ENCODE measurements at places on chromosomes 6 and 20.

DNA sequence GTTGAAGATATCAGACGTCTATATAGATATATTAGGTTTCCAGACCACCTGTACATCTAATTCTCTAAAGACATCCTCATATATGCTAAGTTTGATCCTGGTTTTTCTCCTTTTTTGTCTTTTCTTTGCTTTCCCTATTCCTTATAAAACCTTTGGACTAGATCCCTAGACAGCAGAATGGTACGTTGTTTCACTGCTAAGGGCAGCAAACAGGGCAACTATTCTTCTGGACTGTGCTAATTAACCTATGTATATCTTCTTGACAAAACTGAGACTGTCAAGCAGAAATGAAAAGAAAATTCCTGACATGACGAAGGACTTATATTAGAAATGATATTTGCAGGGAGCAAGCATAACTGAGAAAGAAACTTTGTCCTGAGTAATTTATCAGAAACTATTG lies 19.1 kb downstream of the ME1 start:
- no peak for DNase-seq

DNA sequence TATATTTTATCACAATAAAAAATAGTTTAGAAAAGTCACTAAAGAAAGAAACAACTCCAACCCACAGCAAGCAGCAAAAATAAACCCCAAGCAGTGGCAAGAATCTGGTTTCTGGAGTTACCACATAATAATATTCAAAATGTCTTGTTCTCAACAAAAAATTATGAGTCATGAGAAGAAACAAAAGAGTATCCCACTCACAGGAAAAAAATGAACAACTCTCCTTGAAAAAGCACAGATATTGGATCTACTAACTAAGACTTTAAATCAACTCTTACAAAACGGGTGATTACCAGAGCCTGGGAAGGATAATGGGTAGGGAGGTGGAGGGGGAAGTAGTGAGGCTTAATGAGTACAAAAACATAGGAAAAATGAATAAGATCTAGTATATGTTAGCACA lies 425.6 kb downstream of the PLCB1 start:
- DNase-seq: no peak

- no peak for DNase-seq
Observed at GRCh38 chr6:111242452-111242851, 155.1 kb downstream of the SLC16A10 start.

DNA sequence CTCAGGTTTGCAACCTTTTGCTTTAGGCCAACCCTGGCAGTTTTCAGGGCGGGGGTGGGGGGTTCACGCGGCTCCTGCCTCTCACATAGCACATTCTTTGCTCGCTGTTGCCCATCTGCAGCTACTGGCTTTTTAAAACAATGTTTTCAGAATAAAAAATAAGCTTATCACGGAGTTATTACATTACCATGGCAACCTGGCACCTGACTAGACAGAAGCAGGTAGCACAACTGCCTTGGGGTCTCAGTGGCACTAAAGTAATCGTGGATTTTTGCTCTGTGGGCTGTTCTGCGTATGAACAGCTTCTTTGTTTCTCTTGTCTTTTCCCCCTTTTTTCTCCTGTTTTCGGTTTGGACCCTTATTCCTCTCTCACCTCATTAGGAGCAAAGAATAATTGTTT lies 9.1 kb upstream of the MANBAL start:
- DNase-seq: no peak

- DNase-seq: no peak
Observed at GRCh38 chr20:38650010-38650409, 48.4 kb downstream of the ARHGAP40 start.

DNA sequence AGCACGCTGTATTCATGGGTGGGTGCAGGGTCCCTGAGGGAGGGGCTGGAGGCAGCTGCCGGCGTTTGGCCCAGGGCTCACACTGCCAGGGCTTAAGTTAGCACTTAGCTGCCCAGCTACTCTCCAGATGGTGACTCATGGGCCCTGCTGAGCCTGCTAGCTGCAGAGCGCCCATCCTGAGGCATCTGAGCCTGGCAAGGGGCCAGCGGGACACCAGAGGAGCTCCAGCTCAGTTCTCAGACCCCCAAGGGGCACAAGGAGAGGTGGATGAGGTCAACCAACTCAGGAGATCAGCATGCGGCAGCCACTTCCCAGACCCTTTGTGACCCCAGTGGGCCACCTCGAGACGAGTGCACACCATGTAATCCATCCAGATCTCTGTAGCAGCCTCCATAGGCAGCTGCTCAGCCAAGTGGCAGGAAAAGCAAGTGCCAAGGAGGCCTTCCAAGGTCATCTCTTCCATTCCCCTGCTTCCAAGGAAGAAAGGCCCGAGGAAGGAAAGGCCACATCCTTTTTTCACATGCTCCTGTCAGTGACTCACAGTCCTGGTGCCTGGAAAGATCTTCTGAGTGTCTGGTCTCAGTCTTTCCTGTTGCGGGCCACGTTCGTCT lies 35.3 kb downstream of the FOXP4 start:
- DNase-seq: no peak

DNA sequence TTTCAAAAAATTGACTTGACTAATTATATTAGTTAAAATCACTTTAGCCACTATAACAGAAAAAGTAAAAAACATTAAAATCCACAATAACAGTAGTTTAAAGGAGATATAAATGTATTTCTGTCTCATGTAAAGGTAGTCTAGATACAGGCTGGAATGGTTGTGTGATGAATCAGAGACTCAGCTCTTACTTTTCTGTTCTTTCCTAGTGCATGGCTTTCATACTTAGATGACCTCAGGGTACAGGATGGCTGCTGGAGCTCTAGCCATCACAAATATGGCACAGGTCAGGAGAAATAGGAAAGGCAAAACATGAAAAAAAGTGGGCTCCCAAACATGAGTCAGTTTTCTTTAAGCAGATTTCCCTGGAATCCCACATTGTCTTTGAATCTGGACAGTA lies 157.7 kb upstream of the FLRT3 start:
- DNase-seq: no peak

GRCh38 chr20:36106606-36107005 lies 47.9 kb upstream of the EPB41L1 start:
- DNase-seq: no peak

DNA sequence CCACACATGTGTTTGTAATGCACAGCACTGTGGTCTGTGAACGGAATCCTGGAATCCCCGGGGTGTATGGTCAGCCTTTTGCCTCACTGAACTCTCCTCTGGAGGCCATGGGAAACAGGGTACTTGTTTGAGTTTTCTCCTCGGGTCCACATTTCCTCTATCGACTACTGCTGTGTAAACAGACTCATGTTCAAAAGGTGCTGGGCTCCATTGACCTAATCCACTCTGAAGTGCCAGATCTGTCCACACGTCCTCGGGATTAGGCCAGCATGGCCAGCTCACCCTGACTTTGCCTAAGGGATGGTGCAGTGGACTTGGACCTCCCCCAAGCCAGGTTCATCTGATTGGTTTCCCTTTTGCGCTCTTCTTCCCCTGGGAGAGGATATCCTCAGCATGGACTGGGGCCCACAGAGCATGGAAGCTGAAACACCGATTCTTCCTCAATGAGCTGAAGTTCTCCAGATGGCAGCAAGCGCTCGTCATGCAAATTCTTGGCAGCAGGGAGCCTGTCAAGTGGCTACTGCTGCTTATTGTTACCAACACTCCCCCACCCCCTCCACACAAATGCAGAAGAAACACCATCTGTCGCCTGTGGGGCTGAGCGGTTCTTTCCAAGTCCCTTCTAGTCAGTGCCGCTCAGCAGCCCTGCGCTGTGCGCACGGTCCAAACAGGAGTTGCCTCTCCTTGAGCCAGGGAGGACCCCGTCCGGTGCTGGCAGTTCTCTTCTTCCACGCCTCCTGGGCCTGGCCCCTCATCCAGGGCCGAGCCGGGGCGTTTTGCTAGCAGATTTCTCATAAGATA lies 292.6 kb upstream of the MARCKS start:
- DNase-seq: peak; percentile 85

DNA sequence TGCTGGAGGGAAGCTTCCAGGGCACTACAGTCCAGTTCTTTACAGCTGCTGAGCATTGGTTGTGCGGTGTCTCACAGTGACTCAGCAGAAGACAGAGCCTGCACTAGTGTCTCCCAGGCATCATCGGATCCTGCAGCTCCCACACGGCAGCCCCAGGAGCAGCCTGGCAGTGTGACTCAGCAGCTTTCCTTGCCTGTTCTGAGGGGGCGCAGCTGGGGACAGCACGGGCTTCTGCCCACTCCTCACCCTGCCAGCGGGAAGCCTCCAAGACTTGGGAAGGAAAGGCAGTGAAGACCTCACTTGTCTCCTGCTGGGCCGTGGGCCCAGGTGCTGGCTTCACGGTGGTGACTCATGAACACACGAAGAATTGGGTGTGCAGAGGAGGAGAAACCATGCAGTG lies 165.4 kb downstream of the SYNDIG1 start:
- DNase-seq: no peak

DNA sequence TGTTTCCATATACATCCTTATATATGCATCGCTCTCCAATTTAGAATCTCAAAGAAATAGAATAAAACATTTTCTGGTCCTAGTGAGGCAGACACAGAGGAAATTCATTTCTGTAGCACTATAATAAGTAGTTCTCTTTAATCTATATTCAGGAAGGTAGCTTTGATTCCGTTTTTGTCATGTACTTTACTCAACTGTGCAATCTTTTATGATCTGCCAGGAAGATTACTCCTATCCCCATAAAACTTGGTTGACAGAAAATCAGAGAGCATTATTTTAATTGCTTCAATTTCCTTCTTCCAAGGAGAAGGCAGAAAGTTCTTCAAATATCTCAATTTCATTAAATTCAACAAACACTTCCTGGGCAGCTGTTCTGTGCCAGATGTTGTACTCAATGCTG lies 10.6 kb upstream of the CLIC5 start:
- no peak for DNase-seq

DNA sequence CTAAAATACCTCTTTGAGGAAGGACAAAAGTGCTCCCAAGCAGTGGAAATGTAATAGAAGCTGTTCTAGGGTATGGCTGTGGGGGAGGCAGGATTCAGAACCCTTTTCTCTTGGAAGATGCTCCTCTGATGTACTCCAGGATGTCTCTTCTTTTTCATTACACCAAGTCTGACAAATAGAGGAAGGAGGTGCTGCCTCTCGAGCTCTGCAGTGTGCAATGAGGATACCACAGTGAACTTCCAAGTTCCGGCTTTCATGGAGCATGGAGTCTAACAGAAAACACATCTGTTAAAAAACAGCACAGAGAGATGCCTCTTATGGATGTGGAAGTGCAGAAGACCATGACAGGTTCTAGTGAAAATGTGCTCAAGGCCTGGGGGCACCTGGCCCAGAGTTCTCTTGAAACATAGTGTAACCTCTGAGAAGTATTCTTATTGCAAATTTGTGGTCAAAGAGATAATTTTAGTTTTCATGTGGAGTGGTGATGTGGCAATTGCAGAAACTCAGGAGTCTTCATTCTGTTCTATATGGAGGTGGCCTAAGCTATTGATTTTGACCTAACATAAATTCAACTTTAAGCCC lies 362.0 kb upstream of the CITED2 start:
- peak; percentile 22 for DNase-seq

DNA sequence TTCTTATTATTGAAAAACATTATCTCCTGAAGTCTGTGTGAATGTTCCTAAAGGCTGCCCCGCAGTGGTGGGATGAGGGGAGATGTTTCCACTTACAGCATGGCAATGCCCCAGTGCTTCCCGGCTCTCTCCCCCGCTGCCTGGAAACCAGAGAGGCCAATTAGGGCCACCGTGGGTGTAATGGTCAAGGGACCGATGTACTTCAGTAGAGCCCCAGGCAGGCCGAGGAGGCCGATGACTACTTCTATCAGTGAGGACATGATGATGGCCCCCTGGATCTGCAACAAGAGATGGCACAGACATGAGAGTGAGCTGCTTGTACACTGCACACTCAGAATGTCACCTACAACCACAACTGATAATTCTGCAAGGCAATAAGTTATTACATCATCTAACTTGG lies 117.8 kb downstream of the SLC23A2 start:
- no peak for DNase-seq

DNA sequence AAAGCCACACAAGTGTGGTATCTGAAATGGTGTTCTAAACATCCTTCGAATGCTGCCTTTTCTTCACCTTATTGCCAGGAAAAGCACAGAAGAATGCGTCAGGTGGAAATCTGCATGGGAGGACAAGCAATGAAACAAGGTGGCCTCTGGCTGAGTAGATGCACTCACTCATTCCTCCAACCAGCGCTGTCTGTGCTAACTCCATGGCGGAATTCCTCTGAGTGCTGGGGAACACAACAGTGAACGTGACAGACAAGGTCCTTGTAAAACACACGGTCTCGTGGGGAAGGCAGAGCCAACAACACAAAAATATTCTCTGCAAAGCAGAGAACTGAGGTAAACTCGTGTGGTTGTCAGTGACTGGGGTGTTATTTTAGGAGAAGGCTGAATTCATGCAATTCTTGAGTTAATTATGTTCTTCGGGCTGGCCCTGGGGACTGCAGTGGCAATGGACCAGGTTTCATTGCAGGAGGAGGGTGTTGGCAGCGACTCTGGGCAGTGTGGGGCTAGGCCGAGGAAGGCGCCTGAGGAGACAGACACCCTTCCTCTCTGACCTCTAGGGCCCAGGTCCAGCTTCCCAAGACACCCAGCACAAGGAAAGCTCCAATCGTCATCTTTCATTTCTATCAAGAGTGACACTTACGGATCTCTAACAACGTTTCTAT lies 339.7 kb downstream of the PRKN start:
- DNase-seq: no peak

DNA sequence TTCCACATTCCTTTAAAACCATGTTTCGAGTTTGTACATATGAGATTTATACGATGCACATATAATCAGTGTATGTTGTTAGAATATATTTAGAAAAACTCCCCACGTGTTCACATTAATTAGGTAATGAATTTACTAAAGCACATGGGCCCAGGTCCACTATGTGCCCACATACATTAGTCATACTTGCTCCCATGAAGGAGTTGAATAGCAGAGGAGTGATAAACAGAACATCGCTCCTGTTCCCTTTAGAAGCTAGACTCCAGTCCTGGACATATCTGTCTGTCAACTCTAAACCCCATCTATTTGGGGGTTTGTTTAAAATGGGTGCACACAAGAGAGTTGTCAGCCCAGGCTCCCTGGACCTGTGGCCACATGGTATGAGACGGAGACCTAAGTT lies 108.1 kb upstream of the TIAM2 start:
- no peak for DNase-seq

- no peak for DNase-seq
Observed at GRCh38 chr20:45899046-45899835, 8.1 kb downstream of the CTSA start.

DNA sequence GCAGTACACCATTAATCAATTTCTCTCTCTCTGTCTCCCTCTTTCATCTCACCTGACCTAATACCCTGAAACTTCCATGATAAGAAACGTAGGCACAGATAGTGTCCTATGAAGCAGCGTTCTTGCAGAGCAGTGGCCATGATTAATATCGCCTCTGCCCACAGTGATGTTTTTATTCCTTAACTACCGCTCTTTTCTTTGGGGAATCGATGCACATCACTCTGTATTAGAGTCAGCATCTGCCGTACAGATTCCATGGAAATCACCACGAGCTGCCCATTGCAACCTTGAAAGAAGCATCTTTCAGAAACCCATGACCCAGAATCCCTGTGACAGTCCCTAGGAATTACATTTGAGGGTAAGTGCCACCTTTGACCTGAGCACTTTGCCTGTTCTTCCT lies 152.0 kb upstream of the ECI2 start:
- no peak for DNase-seq

GRCh38 chr6:76166874-76167273 lies 94.4 kb upstream of the IMPG1 start:
- no peak for DNase-seq

GRCh38 chr6:2028457-2029038 lies 216.9 kb downstream of the GMDS start:
- DNase-seq: no peak
